ENCODE measurements at places on chromosomes 3 and 15. TPM values are rescaled to one million over a fixed set of nuclear protein-coding genes. Genes with fewer than 3 reads are reported as not detected.

SAMD7 gene
- not detected for total RNA-seq

C3orf49 gene
- total RNA-seq: not detected

SCAMP5 gene
- 0.35 TPM for total RNA-seq

- DNase-seq: peak; percentile 31
Observed at GRCh38 chr3:132721479-132722164, 587 bp downstream of the NPHP3 start.

DNA sequence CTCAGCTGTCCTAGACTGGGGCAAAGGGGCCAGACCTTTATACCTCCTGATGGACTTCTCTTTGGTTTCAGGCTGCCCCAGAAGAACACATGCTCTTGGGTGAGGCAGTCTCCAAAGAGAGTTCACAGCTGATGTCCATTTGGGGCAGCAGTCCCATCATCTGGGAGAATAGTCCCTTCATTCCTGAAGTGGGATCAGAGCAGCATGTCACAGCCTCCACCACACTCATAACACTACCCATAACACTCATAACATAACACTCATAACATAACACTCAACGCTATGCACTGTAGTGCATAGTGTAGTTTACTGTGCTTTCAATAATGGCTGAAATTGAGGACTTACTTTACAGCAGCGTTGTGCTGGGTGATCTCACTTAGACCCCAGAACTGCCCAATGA is 36.7 kb upstream of the PLCL2 start:
- DNase-seq: no peak

GRCh38 chr3:36444909-36445308 is 64.6 kb downstream of the STAC start:
- no peak for DNase-seq

GRCh38 chr15:78076231-78077052 is 1.1 kb downstream of the TBC1D2B start:
- DNase-seq: no peak

GRCh38 chr3:179750720-179751328 is 98.0 kb downstream of the USP13 start:
- no peak for DNase-seq
